ENCODE measurements at places on chromosomes 5 and 9. TPM values are rescaled to one million over a fixed set of nuclear protein-coding genes. Genes with fewer than 3 reads are reported as not detected.

DNA sequence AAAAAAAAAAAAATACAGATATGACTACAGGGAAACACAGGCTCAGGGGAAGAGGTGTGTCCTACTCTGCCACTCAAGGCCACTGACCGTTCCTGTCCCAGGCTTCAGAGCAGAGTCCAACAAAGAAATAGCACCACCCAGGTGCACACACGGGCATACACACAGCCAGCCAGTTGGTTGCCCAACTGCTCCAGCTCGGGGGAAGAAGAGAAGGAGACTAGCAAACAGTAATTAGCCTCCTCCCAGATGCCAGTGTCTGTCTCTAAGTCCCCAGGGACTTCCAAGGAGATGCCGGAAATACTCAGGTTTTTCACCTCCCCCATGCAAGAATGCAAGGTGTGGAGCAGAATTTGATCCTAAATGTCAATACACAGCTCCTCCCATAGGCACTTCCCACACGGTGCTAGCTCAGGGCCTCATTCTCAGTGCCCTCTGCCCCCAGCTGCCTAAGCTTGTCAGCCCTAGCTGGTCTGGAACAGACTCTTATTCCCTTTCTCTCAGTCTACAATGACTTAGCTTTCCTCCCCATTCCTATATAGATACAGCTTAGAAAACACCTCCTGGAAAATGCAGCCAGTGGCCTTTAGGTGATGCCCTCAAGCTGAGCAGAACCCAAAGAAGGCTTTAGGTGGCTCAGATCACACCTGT is 1.7 kb downstream of the MYORG start:
- no peak for DNase-seq
- H3K27me3 ChIP-seq = peaks cover 25% of the 10 kb centered on the region
- H3K27ac ChIP-seq = no peak overlapping the region
- peaks cover 16% of the 10 kb centered on the region for H3K36me3 ChIP-seq
- H3K4me1 ChIP-seq = peaks cover 25% of the 10 kb centered on the region

GRCh38 chr5:179375236-179375685 is 30.0 kb upstream of the ADAMTS2 start:
- no peak overlapping the region for H3K4me3 ChIP-seq
- no peaks in the 10 kb centered on the region for H3K4me1 ChIP-seq
- peaks cover 4% of the 10 kb centered on the region for H3K27me3 ChIP-seq
- no peak for DNase-seq
- H3K36me3 ChIP-seq = no peaks in the 10 kb centered on the region

DNA sequence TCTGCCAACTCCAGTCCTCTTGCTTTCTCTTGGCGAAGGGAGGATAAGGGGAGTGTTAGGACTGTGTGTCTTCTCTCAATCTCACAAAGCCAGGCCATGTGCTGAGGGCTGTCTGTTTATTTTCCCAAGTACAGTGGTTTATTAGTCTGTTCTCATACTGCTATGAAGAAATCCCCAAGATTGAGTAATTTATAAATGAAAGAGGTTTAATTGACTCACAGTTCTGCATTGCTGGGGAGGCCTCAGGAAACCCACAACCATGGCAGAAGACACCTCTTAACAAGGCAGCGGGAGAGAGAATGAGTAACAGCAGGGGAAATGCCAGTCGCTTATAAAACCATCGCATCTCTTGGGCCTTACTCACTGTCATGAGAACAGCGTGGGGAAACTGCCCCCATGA is 36.2 kb upstream of the CKS2 start:
- no peaks in the 10 kb centered on the region for H3K4me1 ChIP-seq
- H3K4me3 ChIP-seq = no peak overlapping the region
- no peak for DNase-seq
- H3K27ac ChIP-seq = no peak overlapping the region
- H3K27me3 ChIP-seq = no peaks in the 10 kb centered on the region

- H3K4me1 ChIP-seq = peaks cover 23% of the 10 kb centered on the region
- no peaks in the 10 kb centered on the region for H3K36me3 ChIP-seq
- peak overlapping the region; percentile 24 for H3K27ac ChIP-seq
- no peak for DNase-seq
- no peaks in the 10 kb centered on the region for H3K27me3 ChIP-seq
Measured at GRCh38 chr5:66851306-66851705, 255.1 kb downstream of the MAST4 start.

- H3K4me3 ChIP-seq = no peak overlapping the region
- DNase-seq = no peak
- H3K36me3 ChIP-seq = no peaks in the 10 kb centered on the region
- no peak overlapping the region for H3K27ac ChIP-seq
- no peaks in the 10 kb centered on the region for H3K27me3 ChIP-seq
- H3K4me1 ChIP-seq = peaks cover 27% of the 10 kb centered on the region
Measured at GRCh38 chr5:158020555-158021418, 161.8 kb upstream of the CLINT1 start.

SPINK5 gene
- total RNA-seq = 19.8 TPM

Data from mesothelial cell of epicardium (in vitro differentiated cells).